ENCODE measurements at places on chromosomes 2 and 18.

DNA sequence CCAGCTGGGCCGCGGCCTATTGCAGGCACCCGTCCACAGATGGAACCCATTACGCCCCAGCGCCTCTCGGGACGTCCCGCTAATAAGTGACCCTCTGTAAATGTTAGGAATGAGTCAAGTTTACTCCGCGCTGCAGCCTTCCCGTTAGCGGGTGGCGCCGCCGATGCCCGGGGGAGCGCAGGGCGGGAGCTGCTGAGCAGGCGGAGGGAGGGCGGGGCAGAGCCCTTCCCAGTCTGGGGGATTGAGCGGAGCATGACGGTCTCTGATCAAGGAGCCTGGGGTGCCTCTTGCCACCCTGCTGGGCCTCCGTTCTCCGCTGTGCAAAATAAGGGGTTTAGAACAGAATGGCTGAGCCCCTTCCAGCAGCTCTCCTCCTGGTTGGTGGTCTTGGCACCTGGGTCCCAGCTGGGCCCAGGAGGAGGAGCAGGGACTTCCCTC, 10.5 kb downstream of the CROCC2 start:
- peak; percentile 94 for DNase-seq

DNA sequence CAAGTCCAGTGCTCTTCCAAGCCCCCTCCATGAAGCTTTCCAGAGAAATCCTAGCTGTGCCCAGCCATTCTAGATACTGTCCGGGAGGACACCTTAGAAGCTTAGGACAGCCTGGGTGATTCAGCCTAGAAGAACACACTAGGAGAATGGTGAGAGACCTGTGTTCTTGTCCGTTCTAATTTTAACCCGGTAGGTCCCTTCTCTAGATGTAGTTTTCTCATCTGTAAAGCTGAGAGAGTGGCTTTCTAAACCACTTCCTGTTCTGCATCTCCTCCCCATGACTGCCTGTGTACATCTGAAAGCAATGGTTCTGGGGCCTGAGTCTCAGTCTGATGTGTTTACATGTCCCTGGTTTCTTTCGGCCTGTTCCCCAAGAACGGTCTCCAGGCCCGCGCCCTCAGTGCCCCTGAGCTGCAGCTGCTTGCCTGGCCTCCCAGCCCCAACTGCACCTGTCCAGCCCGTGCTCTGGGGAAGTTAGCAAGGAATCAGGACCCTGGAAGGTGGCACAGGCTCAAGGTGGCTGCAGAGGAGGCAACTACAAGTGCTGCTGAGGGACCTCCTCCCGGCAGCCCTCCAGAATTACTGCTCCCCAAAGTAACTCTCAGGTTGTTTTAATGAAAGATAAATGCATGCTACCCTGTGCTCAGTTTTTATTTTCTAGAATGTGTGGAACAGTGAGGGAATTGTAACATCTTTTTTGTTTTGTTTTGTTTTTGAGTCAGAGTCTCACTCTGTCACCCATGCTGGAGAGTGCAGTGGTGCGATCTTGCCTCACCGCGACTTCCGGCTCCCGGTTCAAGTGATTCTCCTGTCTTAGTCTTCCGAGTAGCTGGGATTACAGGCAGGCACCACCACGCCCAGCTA, 105.9 kb downstream of the LBH start:
- peak; percentile 14 for DNase-seq

- DNase-seq, result peak; percentile 68
Observed at GRCh38 chr2:56534321-56534720, 350.5 kb downstream of the CCDC85A start.

GRCh38 chr18:23283916-23284430, 148.7 kb downstream of the CABLES1 start:
- no peak for DNase-seq

DNA sequence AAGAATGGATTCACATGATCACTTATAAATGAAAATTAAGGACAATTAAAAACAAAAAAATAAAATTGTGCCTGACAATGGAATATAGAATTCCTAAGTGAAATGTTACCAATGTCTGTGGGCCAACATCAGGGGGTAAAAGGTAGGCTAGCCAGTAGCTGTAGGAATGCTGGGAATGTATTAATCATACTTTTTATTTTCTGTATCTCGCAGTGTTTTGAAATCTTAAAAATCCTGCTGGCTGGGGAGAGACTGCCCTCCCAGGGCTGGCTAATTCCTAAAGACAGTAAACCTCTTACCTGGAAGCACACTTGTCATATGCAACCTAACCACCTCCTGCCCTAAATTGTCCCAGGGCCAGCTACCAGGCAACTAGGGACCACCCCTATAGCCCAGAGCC, 69.8 kb downstream of the REV1 start:
- DNase-seq, result peak; percentile 18

DNA sequence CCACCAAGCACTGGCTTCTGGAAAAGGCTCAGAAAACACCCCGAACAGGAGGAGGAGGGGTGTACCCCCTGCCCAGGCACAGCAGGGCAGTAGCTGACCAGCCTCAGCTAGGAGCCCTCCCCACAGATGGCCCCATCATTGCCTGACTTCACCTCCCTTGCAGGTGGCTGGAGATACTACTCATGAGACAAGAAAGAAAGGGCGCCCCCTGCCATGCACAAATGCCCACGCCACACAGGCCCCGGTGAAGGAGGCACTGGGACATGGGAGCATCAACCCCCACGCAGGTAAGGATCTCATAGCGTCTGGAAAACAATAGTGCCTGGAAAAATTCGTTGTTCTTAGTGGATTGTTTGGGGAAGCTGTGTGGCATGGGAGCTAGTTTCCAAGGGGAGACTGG, 240.6 kb downstream of the TFCP2L1 start:
- DNase-seq, result no peak

GRCh38 chr2:227848586-227848985, 22.8 kb upstream of the DAW1 start:
- DNase-seq, result no peak
